ENCODE measurements at places on chromosomes 11 and 22.

GRCh38 chr22:41403532-41404318 lies 22.0 kb downstream of the TEF start:
- DNase-seq: peak; percentile 79

DNA sequence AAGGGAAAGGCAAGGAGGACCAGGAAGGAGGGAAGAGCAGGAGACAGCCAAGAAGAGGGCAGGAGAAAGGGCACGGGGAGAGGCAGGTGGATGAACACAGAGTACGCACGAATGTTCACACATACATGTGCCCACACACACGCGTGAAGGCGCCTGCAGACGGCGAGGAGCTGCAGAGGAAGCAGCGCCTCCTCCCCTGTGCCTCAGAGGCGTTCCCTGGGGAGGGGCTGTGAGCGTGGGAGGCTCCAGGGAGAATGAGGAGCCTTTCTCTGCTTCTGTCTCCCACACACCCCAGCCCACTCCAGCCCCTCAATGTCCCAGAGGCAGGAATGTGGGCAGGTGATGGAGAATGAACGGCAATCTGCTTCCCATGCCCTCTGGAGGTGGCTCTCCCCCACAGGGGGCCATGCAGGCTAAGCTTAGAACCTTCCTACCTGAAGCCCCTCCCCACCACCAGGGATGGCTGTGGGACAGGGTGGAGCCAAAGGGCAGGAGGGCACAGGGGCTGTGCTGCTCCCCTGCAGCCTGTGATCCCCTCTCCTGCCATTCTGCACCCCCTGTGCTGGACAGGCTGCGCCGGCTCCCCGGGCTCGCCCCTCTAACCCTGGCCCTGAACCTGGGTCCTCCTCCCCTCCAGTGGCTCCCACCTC lies 25.3 kb downstream of the PPM1F start:
- DNase-seq: no peak

DNA sequence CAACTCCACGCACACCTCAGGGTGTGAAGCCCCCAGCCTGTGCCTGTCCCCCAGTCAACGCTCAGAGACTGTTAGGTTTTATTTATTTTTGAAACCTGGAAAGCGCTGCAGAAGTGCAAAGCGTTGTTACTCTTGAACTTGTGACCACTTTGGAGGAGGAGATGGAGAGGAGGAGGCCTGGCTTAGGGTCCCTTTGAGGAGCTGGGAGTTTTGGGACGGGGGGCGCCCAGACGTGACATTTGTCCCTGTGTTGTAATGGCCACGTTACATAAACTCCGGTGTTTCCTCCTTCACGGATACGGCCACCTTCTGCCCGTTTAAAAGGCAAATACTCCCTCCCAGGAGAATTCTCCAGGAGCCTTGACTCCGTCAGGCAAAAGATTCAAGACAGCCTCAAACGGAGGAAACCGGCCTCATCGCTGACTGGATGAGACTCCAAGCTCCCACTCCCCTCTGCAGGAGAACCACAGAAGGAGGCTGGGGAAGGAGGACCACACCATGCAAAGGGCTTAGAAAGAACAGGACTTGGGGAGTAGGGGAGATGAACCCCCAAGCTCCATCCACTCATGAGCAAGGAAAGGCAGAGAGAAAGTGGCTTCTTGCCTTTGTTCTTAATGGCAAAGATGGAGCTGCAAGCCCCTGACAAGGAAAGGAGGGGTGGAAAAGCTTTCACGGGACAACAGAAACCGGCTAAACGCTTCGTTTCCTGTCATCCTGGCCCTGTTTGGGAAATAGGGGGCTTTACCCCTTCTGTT lies 630 bp downstream of the PIK3IP1 start:
- DNase-seq: peak; percentile 45

- no peak for DNase-seq
Observed at GRCh38 chr11:130178441-130179339, 19.1 kb downstream of the ST14 start.

DNA sequence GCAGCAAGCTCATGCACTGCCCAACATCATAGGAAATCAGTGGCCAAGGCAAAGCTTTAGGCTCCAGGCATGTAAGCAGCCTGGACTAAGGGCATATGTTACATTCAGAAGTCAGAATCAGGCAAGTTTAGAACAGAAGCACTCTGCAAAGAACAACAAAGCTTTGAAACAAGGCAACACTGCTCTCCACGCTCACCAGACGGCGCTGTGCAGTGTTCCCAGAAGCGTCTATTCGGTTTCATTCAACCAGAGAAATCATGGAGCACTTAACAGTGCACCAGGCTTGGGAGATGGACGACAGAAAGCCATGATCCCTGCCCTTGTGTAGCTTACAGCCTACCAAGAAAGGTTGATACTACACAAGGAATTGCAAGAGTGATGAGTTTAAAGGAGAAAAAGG lies 555.8 kb downstream of the BUD13 start:
- no peak for DNase-seq

DNA sequence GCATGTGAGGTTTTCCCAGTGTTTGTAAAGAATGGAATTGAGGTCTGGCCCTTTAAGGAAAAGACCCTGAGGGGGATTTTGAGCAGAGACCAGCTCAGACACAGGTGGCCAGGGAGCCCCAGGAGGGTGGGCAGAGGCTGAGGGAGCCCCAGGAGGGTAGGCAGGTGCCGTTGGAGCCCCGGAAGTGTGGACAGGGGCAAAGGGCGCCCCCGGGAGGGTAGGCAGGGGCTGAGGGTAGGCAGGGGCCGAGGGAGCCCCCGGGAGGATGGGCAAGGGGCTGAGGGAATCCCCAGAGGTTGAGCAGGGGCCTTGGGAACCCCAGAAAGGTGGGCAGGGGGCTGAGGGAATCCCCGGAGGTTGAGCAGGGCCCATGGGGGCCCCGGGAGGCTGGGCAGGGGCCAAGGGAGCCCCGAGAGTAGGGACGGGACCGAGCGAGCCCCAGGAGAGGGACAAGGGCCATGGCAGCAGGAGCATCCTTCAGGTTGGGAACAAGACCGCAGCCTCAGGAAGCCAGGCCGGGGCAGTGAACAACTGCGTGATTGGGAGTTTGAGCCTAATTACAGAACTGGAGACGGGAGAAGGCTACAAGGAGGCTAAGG lies 292.0 kb downstream of the BRD1 start:
- no peak for DNase-seq

DNA sequence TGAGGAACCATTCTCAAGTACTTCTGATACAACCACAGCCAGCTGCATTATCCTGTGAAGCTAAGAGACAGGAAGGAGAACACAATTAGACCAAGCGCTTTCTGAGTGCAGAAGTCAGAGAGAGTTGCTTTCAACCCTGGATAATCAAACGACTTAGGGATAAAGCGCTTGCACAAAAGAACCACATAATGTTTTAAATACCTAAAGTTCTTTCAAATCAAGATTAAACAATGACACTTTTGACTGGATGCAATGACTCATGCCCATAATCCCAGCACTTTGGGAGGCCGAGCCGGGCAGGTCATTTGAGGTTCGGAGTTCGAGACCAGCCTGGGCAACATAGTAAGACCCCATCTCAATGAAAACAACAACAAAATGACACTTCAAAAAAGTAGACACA lies 145.1 kb downstream of the SWAP70 start:
- DNase-seq: no peak

DNA sequence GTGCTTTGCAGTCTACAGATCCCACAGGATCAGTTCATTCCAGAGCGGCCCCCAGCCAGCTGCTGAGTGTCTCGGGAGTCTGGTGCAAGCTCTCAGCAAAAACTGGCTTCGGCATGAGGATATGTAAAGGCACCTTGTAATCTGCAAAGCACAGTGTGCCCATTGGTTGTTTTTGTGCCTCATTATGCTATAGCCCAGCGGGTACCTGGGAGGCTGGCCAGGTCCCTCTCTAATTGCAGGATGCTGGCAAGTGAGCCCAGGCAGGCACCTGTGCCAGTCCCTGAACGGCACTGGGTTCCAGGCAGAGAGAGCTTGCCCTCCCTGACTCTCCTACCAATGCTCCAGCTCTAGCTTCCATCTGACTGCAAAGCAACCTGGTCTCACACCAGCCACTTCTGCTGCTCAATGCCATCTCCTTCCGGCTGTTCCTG lies 128.7 kb downstream of the DSCAML1 start:
- DNase-seq: no peak

DNA sequence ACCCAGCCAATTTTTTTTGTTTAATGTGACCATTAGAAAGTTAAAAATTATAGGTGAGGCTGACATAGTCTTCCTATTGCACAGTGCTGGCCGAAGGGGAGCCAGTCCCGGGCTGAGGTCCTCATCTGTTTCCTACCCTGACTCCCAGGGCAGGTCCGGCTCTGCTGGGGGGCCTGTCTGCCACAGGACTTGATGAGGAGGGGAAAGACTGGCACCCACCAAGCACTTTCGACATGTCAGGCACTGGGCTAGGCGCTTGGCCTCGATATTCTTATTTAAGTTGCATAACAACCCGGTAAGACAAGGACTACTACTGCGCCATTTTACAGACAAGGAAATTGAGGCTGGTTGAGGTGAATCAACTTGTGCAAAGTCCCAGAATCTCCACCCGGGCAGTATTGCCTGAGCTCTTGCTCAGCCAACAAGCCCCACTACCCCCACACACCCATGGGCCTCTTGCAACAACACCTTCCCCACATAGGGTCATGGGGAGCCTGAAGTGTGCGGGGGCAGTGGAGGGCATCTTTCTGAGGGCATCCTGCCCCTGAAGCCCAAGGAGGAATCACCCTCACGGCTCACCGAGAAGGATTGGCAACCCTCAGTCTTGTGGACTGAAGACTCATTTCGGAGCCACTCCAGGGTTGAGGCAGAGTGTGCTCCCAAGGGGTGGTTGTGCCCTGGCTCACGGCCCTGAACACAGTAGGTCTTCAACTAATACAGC lies 62.7 kb upstream of the LINC01488 start:
- DNase-seq: no peak

DNA sequence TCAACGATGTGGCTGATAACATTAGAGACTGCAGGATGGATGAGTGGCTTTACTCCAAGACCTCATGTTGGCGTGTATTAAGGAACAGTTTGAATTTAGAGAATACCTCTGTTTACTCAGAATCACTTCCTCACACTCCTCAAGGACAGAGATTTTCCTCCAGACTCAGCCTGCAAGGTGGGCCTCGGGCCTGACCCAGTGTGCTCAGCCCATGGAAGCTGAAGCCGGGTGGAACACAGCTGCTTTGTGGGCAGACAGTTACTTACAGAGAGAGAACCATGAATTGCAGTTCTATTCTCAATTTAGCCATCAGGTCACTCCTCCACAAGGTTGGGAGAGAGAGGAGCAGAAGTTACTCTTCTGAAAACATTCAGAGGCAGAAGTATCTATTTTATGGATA lies 135.8 kb downstream of the SNX19 start:
- no peak for DNase-seq

GRCh38 chr11:117193130-117194020 lies 5.8 kb upstream of the TAGLN start:
- no peak for DNase-seq

DNA sequence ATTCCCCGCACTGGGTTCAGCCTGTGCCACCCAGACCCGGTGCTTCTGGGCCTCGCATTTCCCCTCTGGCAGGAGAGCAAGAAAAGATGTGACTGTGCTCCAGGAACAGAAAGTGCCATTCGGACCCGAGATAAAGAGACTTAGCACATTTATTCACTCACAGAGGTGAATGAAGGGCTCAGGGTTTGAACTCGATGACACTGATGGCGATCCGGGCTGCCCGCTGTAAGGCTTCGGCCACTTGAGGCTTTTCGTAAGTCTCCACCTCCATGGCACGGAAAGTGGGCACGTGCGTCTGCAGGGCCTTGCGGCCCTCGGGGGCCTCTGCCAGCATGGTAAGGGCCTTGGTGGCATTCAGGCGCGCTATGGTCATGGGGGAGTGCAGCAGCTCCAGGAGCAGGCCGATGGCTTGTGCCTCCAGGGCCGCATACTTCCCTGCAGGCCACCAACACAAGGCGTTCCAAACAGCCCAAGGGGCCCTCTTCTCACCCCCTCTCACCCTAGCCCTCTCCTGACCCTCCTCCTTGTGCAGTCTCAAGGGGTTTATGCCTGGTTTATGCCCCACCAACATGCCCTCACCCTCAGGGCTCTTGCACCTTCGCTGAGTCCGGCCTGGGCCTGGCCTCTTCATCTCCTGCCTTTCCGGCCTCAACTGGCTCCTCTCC lies 10.9 kb upstream of the GNAZ start:
- DNase-seq: no peak

DNA sequence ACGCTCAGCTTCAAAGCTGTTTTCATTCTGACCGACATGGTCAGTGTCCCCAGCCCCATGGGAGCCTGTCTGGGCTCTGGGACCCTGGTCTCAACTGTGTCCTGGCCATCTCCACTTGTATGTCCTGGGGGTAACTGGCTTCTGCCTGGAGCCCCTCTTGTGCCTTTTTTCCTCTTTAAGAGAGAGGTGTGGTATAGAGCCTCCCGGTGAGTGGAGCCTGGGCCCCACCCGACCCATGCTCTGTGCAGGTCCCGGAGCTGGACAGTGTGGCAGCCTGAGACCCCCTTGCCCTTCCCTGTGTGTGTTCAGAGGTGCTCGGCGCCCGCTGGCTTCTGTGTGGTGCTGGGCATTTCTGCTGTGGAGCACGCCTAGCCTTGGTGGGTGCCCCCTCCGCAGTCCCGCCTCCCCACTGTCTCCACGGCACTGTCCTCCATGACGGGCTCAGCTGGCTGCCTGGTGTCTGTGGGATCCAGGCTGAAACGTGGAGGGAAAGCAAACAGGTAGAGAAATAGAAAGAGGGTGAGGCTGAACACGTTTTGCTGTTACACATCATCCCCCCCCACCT lies 74.9 kb downstream of the PARVB start:
- no peak for DNase-seq

DNA sequence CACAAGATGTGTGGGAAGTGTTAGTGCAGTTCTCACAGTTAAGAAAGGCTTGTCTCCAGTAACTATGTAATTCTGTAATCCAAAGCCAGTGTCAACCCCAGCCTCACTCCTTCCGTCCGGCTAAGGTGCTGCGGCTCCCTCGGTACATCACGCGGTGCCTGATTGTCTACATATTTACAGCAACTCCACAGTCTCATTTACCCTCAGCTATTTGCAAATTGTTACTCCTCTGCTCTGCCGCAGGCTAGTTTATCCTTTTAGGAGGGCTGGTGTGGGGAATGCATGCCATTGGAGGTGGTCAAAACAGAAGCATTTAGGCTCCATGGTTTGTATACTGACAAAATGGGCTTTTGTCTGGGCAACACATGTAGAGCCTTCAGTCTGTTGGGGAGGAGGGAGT lies 358.3 kb downstream of the METTL15 start:
- no peak for DNase-seq

DNA sequence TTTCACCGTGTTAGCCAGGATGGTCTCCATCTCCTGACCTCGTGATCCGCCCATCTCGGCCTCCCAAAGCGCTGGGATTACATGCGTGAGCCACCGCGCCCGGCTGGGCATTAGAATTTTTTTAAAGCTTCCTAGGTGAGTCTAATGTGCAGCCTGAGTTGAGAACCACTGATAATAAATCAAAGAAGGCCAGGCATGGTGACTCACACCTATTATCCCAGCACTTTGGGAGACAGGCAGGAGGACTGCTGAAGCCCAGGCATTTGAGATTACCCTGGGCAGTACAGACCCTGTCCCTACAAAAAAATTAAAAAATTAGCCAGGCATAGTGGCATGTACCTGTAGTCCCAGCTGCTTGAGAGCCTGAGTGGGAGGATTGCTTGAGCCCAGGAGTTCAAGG lies 13.7 kb downstream of the MEI1 start:
- DNase-seq: no peak

- no peak for DNase-seq
Observed at GRCh38 chr11:83819931-83820549, 533.9 kb upstream of the CCDC90B start.

GRCh38 chr22:31489632-31490495 lies at the start of gene EIF4ENIF1:
Gene EIF4ENIF1 (minus strand): TSS chr22:31489842. CDS start chr22:31488718, 1,124 bp downstream.
- peak; percentile 73 for DNase-seq
